ENCODE measurements at places on chromosomes 13 and 19.

DNA sequence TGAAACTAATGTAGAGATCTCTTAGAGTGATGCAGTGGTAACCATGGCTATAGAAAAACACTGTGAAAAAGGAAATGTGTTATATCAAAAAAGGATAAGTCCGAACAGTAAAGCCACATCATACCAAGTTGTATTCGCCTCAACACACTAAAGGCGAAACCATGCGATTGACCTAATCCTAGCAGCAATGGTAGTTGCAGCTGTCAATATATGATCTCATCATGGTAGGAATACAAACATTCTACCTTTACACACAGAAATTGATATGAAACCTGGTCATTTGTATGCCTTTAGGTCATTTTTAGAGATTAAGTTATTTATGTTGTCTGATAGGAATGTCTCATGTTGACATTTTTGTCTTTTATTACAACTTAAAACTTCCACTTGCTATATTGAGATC, 271.9 kb downstream of the SLITRK6 start:
- no peak for DNase-seq

GRCh38 chr13:35792021-35792420, 315.5 kb upstream of the MAB21L1 start:
- no peak for DNase-seq

- peak; percentile 52 for DNase-seq
Observed at GRCh38 chr19:10420444-10421239, at the start of gene PDE4A. Gene PDE4A, plus strand, starts transcription at chr19:10420538. Its CDS starts 227 bp downstream, at chr19:10420765.

- no peak for DNase-seq
Observed at GRCh38 chr19:34667349-34668076, 9.4 kb downstream of the SCGB2B2 start.

DNA sequence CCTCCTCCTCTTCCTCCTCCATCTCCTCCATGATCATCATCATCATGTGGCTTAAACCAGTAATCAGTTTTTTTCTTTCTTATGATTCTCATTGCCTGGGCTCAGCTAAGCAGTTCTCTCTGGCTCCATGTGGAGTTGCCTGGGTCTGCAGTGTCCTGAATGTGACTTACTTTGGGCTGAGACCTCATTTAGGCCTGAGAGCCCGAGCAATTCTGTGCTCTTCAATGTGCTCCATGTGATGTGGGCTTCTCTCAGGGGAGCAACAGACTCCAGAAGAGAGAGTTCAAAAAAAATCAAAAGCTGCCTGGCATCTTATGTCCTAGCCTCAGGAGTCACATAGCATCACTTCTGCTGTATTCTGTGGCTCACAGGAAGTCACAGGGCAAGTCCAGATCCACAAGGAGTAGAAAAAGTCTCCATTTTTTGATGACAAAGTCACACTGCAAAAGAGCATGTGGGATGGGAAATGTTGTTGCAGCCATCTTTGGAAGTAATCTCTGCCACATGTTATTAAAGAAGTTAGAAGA, 128.7 kb downstream of the MAB21L1 start:
- no peak for DNase-seq

DNA sequence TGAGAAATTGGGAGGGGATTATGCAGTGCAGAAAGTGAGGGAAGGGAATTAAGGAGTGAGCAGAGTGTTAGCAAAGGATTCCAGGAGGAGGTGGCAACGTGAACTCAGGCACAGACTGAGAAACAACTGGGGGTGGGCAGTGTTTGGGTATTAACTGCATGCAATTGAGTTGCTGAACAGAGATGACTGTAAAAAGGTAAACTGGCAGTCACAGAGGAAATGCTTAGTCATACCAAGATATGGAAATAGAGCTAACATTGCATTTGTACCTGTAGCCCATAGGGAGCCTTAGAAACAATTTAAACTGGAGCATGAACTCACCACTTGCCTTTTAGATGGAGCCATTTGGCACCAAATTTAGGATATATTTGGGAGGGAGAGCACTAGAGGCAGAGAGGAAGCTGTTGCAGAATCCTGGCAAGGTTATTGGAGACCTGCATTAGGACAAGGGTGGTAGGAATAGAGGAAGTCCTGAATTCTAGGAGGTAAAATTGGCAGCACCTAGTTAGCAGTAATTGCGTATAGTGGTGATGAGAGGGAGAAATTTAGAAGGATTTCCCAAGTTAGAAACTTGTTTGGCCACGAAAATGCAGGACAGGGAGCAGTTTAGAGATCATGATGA, 100.6 kb upstream of the FRY start:
- DNase-seq: no peak

DNA sequence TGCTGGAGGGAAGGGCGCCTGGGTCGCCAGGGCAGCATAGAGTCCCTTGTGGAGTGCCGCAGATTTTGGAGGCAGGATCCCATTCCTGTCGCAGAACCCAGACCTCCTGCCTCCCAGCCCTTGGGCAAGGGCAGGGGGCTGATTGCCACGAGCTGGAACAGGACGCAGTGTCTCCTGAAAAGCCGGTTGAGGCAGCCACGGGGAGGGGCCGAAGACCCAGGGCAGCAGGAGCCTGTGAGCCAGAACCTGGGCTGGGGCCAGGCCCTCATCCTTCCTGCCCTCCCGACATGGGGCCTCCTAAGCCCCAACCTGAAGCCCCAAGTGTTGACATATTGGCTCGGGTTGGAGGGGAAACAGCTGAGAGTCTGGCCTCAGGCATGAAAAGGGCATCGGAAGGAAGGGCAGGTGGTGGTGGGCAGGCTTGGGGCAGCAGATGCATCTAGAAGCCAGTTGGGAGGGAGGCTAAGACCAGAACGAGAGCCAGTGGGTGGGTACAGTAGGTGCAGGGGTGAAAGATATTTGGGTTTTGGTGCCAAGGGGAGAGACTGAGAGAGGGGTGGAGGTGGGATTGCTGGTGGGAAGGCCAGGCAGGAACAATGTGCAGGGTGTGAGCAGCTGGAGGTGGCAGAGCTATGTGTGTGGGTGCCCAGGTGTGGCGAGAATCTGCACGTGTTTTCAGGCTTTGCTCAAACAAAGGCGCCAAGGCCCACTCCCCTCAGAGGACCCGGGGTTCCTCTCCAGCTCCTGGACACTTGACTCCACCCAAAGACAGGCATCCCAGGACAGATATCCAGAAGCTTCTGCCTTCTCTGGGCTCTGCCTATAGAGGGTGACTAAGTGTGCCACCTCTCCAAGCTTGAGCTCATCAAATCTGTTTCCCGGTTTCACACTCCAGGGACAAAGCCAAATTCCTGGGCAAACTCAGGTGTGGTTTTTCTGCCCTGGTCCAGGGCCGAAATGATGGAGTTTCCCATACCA, 1.4 kb upstream of the SBSN start:
- no peak for DNase-seq

DNA sequence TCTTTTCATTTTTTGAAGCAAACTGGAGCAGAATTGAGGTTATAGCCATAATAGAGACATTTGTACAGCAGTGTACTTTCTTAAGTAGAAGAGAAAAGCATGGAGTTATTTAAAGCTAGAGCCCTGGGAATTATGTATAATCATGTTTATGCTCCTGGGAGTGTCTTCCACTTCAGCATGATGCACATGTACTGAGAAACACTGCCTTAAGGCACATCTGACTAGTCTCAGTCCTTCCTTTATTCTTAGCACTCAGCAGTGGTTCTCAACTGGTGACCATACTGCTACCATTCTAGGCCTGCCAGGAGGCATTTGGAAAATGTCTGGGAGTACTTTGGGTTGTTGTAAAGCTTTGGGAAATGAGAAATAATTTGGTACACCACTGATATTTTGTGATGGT, 45.8 kb downstream of the VWA8 start:
- no peak for DNase-seq

DNA sequence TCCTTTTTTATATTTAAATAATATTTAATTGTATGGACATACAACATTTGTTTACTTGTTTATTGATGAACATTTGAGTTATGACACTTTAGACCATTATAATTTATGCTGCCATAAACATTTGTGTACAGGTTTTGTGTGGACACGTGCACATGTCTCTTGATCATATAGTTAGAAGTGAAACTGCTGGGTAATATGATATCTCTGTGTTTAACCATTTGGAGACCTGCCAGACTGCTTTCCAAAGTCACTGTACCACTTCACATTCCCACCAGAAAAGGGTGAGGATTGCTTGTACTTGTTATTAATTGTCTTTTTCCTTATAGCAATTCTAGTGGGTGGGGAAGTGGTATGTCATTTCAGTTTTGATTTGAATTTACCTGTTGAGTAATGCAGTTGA, 145.6 kb upstream of the KLHL1 start:
- no peak for DNase-seq

DNA sequence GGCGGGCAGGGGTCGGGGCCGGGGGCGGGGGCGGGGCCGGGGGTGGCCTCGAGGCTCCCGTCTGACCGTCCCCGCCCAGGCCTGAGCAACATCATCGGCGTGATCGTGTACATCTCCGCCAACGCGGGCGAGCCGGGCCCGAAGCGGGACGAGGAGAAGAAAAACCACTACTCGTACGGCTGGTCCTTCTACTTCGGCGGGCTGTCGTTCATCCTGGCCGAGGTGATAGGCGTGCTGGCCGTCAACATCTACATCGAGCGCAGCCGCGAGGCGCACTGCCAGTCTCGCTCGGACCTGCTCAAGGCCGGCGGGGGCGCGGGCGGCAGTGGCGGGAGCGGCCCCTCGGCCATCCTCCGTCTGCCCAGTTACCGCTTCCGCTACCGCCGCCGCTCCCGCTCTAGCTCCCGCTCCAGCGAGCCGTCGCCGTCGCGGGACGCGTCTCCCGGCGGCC, 9.4 kb upstream of the CACNG6 start:
- DNase-seq: peak; percentile 69

GRCh38 chr13:68007576-68007975, 777.4 kb upstream of the PCDH9 start:
- DNase-seq: no peak

DNA sequence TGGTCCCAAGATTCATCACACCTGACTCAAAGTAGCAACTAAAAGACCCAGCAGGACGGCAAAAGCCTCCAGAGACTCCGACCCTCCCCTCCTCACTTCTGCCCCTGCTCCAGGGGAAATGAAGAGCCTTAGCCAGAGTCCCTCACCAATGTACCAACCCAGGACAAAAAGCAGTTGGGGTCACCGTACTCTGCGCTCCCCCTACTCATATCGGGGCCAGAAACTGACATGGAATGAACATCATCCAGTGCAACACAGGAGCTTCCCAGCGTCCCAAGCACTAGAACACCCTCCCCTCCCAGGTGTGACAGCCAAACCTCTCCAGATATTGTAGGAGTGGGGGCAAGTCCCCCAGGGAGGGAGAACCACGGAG, 1.7 kb downstream of the EEF2 start:
- no peak for DNase-seq

GRCh38 chr19:32333227-32333626, 12.2 kb upstream of the ZNF507 start:
- no peak for DNase-seq

DNA sequence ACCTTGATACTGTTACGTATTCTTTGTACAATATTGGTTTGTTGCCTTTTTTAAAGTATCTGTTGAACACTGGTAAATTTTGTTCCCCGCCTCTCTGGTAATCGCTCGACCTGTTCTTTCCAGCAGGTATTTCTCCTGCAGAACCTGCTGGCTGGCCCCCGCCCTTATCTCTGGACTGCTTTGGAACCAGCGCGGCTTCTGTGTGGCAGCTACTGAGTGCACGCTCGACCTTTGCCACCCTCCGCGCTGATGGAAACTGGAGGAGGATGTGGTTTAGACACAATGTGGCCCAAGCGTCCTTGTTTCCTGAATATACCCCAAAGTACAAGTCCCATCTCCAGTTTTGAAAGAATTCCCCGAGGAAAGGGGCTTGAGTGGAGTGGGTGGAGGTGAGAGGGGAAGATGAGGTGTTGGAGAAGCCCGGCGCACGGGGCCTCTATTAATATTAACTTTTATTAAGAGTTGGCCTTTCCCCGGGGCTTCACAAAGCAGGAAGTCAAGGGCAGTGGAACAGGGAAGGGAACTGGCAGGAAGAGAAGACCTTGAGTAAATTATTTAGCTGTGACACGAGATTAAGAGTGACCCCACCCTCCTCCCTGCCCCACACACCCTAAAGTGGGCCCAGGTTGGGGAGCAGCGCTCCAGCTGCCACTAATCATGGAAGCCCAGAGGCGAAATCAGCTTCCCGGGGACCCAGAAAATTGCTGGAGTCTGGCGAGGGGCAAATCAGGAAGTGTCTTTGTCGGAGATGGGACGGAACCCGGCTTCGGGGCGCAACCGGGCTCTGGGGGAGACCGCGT, 16.0 kb downstream of the CDX2 start:
- no peak for DNase-seq

DNA sequence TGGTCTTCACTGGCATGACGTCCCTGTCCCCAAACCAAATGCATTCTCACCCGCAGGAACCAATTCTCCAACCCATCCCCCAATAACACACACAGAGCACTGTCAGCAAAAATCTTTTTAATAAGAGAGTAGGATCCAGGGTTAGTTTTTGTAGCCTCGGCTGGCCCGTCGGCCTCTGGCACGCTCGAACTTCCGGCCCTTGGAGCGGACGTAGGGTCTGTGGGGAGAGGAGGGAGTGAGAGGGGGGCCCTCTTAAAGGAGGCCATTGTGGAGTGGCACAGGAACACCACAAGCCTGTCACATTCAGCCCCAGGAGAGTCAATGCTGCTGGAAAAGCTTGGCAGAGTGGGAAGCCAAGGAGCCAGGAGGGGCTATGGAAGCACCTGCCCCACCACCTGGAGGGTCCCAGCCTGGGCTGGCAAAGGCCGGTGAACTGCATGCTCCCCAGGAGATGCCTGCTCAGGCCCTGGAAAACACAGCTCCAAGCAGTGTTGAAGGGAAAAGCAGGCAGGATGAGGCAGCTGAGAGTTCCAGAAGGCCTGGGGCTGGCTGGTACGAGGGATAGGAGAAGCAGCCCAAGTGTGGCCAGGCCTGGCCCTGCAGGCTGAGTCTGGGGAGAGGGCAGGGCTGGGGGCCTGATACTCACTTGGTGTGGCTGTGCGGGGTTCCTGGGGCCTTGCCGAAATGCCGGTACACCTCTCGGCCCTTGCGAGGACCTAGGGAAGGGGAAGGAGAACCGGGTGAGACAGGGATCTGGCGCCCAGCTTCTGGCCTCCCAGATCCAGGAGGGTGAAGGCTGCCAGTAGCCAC, 560 bp upstream of the FAM83E start:
- DNase-seq: no peak

DNA sequence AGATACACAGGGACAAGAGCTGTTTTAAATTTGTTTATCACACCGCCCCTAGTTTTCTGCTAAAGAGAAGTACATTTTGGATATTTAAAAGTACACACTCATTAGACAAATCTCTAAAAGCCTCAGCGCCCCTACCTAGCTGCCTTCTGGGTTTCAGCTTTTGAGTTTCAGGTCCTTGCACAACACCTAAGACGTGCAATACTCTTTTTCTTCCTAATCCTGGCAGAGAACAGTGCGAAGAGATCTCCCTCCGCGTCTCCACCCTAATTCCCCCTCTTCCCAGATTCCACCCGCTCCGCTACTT, 421 bp upstream of the KLF5 start:
- no peak for DNase-seq

GRCh38 chr13:111630406-111630805, 310.0 kb downstream of the TEX29 start:
- DNase-seq: no peak

- DNase-seq: no peak
Observed at GRCh38 chr19:12695997-12696365, 450 bp downstream of the FBXW9 start.

DNA sequence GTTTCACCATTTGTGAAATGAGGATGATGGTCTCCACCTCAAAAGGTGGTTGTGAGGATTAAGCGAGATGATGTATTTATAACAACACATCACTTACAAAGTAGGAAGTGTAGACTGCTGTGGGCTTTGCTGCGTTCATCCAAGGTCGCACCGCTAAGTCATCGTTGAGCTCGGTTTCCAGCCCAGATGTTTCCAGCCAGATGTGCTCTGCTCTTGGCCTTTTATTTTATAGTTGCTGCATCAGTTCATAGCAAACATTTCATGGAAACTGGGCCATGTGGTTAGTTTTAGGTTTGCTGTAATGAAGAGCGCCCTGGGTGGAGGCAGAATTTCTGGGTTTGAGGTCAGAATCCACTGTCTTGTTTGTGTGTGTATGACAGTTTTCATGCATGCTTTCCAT, 76.5 kb upstream of the RNF113B start:
- DNase-seq: no peak
